ENCODE measurements at places on chromosomes 2 and 18.

DNA sequence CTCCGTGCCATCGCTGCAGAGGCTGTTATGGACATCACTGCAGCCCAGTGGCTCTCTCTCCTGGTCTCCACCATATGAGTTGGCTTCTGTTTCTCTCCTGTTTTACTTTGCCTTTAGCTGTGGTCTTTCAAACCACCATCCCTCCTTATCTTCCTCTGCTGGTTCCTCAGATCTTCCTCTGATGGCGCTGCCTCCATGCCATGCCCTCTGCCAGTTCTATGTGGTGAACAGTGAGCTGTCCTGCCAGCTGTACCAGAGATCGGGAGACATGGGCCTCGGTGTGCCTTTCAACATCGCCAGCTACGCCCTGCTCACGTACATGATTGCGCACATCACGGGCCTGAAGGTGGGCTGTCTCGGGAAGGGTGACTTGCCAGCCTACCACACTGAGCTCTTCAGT is 13.1 kb downstream of the TYMS start:
- DNase-seq = no peak

DNA sequence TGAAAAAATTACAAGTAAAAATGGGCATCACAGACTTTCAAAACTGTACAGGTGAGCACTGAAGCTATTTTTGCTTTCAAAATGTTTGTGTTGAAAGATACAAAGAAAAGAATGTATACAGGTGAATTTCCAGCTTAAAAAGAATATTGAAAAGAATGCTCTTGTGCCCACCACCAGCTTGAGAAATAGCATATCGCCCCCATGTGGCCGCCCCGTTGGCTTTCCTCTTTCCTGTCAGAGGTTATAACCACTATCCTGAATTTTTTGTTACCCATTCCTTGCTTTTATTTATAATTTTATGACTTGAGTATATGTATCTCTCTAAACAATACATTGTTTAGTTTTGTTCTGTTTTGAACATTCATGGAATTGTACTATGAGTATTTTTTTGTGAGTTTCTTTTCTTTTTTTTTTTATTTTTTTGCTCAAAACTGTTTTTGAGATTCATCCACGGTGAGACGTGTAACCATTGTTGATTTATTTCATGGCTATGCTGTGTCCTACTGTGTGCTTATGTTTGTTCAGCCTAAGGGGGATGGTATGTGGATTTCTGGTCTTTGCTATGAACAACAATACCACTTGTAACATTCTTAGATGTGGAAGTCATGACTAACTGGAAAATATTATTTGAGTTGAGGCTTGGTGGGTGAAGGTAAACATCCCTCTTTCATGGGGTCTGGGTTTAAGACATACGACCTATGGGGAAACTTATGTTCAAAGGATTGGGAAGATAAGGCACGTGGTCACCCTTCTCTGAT is 11.6 kb downstream of the TRPM8 start:
- no peak for DNase-seq

GRCh38 chr2:35989503-35989902 is 366.1 kb upstream of the CRIM1 start:
- DNase-seq = no peak

DNA sequence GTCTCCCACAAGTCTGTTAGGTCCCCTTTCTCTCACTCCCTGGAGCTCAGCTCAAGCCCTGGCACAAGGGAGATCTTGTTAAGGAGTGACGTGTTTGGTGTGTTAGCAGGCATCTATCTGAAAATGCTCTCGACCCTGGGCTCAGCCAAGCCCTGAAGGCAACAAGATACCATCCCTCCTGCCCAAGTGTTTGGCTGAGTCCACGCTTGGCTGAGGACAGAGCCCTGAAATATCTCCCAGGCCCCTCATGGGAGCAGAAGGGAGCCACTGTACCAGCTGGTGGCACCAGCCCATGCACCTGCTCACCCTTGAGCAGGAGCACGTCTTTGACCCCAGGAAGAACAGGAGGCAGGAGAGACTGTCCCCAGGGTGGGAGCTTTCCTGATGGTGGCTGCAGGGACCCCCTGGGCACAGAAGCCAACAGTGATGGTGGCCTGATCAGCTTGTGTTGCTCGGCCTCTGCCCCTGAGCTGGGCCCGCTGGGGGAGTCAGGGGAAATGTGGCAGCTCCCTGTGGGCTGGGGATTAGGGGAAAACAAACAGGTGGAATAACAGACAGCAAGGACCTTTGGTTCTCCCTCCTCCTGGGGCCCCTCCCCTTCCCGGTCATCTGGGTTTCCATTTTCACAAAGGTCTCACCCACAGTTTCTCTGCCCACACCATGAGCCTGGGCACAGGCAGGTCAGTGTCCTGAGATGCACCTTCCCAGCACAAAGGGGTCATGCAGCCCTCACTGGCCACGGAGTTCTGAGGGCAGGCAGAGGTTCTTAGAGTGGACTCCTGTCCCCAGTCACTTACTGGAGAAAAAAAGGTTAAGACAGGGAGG is 91.6 kb downstream of the RHOB start:
- no peak for DNase-seq

DNA sequence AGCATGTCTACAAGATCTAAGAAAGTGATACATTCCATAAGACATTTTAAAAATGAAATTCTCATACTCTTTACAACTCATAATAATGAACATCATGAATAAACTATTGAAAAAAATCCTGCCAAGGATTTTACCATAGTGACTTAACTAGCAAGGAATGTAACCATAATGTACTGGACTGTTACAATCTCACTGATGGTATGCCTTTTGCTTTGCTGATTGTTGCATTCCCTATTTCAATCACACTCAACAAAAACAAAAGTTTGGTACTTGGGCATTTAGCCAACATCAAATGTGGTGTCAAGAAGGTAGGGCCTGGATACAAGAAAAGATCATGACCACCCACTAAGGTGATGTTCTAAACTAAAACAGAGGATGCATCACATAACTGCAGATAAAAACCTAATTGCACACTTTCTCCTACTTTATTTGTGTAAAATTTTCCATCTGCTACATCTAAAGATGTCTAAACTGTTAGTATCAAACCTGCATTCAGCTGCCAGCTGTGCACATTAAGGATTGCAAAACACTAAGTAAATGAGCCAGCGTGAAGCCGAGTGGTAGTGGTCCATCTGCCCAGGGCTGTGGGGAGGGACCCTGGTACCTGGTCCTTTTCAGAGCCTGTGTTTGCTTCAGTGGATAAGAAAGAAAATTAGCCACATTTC is 564.4 kb downstream of the ZEB2 start:
- peak; percentile 36 for DNase-seq

- no peak for DNase-seq
Observed at GRCh38 chr18:39558658-39559057, 1993.1 kb upstream of the CELF4 start.

GRCh38 chr18:355678-356077 is 87.8 kb upstream of the THOC1 start:
- no peak for DNase-seq

DNA sequence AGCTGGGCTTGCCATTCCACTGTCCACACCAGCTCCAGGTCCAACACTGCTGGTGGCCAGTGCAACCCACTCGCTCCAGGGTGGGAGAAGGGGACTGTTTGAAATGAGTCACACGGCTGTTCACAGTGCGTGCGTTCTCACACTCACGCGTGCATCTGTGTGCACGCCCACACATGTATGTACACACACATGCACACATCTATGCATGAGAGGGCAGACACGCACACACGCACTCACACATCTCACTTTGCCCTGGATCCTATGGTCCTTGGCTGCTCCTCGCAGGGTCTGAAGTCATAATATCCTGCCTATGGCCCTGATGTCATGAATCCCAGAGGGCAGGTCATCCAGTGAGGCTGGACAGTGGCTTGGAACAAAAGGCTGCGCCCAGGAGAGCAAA is 182.8 kb downstream of the EIPR1 start:
- no peak for DNase-seq

GRCh38 chr2:65040400-65041261 is 15.6 kb upstream of the CEP68 start:
- DNase-seq = peak; percentile 71

- DNase-seq = no peak
Observed at GRCh38 chr2:155318710-155319109, 620.2 kb downstream of the KCNJ3 start.

- DNase-seq = no peak
Observed at GRCh38 chr2:20930928-20931327, 108.0 kb upstream of the LDAH start.

GRCh38 chr2:75012080-75012479 is 53.6 kb downstream of the POLE4 start:
- DNase-seq = no peak

GRCh38 chr18:75317703-75318102 is 107.1 kb downstream of the TSHZ1 start:
- no peak for DNase-seq

DNA sequence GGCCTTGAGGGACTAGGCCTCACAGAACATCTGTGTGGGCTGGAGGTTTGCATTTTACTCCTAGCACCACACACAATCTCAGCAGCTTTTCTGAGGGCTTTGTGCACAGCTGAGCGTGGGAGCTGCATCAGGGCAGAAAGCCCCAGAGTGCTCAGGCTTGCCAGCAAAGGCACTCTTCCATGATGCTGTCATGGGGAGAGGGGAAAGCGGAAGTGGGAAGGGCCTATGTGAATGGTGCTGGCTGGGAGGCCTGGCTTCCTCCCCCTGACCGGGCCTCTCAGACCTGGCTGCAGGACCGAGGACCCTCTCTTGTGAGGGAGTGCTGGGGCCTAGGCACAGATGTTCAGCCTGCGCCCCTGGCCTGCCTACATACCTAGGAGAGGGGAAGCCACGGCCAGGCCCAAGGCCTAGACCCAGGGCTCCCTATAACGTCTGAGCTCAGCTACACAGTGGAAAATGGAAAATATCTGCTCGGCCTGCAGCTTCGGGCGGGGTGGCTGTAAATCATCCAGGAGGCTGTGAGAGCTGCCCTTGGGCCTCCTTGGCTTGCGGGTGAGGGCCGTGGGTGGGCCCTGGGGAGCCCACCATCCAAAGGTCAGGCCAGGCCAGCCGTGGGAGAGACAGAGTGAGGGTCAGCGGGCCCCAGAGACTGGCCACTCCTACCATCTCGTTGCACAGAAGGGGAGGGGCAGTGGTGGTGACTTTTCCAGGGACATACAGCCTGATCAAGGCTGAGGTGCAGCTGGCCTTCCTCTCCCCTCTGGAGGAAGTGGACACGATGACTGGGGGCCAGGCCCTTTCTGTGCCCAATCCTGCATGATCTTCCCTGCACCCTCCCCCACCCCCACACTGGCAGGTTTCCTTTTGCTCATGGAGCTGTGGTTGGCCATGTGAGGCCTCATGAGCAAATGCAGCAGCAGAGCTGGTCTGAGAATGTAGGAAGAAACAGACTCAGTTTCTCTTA is 22.8 kb downstream of the GLI2 start:
- no peak for DNase-seq

DNA sequence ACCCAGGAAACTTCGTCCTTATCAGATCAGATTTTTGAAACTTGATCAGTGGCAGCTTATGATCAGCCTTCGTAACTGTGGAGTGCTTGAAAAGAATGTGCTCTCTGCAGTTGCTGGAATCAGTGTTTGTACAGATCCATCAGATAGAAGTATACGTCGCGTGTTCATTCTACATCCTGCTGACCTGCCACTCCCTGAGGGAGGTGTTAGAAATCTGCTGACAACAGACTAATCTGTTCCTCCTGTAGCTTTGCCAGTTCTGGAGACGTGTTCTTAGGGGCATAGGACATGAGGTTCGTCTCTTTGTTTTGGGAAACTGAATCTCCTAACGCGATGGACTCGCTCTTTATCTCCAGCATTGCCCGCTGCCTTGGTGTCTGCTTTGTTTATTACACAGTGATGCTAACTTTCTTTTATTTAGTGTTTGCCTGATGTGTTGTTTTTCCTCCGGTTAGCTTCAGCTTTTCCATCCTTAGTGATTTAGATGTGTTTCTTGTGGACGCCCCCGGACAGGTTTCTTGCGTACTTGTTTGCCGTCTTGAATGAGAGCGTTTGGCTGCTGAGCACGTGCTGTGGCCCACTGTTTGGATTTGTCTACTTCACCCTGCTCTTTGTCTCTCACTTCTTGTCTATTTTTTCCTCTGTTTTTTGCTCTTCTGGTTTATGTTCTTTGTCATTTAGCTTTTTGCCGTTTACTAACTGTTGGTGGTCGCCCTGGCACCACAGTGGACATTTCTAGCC is 17.4 kb upstream of the GAL3ST2 start:
- no peak for DNase-seq

DNA sequence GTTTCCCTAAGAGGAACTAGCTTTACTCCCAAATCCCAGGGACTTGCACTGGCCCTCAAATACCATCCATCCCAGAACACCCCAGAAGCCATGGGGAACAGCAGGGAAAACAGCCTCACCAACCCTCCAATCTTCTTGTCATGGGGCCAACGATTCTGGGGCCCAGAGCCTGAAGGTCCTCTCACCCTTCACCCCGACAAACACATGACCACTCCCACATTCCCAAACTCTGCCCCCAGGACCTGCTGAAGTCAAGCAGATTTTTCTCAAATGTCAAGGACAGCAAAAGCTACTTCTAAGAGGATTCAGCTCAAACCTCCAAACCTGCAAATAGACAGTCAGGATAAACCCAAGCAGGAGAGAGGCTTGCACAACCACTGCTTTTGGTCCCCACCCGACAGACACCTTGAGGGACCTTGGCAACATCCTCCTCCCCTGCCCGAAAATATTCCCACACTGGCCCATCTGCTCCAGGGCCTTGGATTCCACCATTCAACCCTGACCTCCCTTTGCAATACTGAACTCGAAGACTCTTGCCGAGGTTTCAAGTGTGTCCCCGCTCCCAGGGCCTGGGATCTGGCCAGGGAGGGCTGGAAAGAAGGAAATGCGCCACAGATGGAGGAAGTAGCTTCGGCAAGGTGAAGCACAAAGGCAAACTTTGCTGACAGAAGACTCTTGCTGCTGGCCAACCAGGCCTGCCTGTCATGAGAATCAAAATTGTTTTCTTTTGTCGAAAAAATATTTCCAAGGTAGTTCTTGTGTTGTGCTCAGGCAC is 143.3 kb downstream of the ZFP36L2 start:
- DNase-seq = no peak

DNA sequence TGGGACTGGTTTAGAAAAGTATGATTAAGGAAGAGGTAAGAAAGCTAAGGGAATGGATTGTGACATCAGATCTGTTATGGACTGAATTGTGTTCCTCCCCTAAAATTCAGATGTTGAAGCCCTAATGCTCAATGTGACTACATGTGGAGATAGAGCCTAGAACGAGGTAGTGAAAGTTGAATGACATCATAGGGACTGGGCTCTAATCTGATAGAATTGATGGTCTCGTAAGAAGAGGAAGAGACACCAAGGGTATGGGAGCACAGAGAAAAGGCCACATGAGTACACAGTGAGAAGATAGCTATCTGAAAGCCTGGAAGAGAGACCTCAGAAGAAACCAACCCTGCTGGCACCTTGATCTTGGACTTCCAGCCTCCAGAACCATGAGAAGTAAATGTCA is 178.3 kb downstream of the TRIB2 start:
- no peak for DNase-seq

- DNase-seq = no peak
Observed at GRCh38 chr2:213932-214693, 49.7 kb downstream of the SH3YL1 start.

- DNase-seq = no peak
Observed at GRCh38 chr18:52216666-52217065, 123.3 kb upstream of the DCC start.

- DNase-seq = no peak
Observed at GRCh38 chr2:66431846-66432587, 2.9 kb upstream of the MEIS1 start.
